ENCODE measurements at places on chromosomes 6 and 20.

- peak; percentile 50 for DNase-seq
Observed at GRCh38 chr20:2206957-2207769, 88.6 kb upstream of the TGM3 start.

GRCh38 chr6:788058-788457 lies 95.1 kb upstream of the EXOC2 start:
- DNase-seq = no peak

DNA sequence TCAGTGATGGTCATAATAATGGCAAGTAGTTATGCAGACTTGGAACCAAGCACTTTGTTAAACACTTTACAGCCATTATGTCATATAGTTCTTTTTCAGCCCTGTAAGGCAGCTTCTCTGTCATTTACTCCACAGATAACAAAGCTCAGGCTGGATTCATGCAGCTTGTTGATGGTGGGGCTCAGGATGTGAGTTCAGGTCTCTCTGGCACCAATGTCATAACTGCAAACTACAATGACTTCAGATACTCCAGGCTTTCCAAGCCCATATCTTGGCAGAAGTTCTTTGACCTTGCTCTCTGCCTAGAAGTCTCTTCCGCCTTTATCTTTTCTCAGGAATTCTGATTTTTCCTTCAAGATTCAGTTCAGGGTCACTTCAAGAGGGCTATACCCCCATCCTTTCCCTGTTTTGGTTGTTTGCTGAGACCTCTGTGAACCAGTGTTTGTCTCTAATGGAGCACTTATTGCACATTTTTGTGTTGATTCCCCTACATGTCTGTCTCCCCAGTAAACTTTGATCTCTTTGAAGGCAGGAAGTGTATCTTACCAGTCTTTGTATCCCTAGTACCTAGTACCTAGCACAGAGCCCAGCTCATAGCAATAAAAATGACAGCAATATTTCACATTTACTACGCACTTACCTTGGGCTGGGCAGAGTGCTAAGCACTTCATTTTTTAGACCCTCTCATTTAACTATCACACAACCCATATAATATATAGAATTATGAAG lies 19.7 kb upstream of the EFHC1 start:
- no peak for DNase-seq

GRCh38 chr6:18186033-18186432 lies 30.8 kb downstream of the KDM1B start:
- DNase-seq = no peak

DNA sequence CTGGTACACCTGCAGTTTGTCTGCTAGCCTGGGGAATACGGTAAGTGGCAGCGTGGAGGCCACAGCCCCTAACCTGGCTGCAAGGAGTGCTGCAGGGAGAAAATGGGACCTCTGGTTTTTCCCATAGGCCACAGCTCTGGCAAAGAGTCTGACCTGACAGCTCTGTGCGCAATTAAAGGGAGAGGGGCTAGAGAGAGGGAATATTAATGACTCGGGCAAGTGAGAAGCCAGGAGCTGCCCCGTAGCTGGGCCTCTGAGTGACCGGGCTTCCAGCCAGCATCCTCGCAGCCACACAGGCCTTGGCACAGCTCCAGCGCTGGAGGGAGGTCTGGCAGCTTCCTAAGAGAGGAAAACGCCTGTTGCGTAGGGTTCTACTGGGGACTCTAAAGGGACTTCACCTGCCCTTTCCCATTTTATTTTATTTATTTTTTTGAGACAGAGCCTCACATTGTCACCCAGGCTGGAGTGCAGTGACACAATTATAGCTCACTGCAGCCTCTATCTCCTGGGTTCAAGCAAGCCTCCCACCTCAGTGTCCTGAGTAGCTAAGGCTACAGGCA lies 18.2 kb upstream of the OCSTAMP start:
- peak; percentile 74 for DNase-seq

- DNase-seq = peak; percentile 32
Observed at GRCh38 chr6:147586044-147586443, 77.6 kb downstream of the SAMD5 start.

- DNase-seq = no peak
Observed at GRCh38 chr6:38739532-38739931, 24.4 kb downstream of the DNAH8 start.

- peak; percentile 35 for DNase-seq
Observed at GRCh38 chr6:159642481-159642880, 50.6 kb downstream of the SOD2 start.

DNA sequence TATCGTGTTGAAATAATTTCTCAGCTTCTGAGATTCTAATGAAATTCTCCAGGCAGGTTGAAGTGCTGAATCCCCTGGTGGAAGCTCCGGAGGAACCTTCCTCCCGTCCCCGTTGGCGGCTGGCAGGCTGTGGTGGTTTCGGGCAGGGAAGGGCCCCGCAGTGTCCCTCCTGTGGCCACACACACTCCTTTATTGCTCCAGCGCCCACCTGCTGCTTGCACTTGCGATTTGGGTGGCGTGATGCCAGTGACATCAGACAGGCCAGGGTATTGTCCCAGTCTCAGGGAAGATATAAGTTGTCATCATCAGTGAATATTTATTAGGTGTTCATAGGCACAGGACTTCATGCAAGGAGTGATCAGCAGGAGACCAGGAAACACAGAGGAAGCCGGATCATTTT lies 530.4 kb downstream of the QKI start:
- DNase-seq = no peak

DNA sequence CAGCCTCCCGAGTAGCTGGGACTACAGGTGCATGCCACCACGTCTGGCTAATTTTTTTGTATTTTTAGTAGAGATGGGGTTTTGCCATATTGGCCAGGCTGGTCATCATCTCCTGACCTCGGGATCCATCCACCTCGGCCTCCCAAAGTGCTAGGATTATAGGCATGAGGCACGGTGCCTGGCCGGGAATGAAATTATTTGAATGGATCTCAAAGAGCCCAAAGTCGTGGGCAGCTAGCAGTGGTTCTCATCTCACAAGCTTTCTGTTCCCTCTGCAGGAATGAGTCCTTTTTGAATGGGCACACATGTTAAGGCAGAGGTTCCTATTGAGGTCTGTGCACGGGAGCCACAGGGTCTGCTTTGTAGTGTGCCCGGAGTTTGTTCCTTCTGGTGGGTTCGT lies 34.9 kb downstream of the PPP1R3G start:
- DNase-seq = no peak

- DNase-seq = no peak
Observed at GRCh38 chr6:111936718-111937117, 63.5 kb upstream of the FYN start.

- DNase-seq = peak; percentile 22
Observed at GRCh38 chr6:165615636-165616035, 47.4 kb downstream of the PDE10A start.

DNA sequence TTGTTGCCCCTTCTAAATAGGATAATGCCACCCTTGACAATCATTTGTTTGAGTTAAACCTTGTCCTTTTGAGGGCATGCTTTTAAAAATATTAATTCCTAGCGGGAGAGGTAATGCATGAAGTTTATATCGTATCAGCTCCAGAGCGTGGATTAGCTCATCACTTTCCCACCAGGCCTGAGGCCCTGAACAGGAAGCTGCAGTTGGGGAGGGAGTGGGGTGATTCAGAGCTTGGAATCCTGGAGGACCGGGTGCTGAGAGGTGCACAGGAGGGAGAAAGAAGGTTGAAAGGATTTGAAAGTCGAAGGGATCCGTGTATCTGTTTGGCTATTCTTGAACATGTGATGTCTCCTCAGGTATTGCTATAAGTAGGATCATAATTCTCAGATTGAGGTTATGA lies 25.0 kb downstream of the ZDHHC14 start:
- DNase-seq = peak; percentile 38

DNA sequence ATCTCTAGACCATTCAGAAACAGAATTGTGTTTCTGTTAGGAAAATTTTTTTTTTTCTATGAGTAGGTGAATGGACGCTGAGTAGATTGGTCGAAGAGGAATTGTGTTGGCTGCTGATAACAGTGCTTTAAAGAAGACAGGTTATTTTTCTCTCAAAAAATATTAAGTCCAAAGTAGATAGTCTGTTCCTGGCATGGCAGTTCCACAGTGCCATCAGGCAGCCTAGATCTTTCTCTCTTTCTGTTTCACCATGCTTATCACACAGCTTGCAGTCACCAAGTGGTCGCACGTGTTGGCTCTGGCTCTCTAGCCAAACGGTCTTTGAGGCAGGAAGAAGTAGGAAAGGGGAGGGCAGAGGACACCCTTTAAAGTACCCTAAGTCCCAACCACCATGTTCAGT lies 22.4 kb upstream of the SERINC3 start:
- DNase-seq = no peak

All from fibroblast of upper back skin (primary cell).